ENCODE measurements at places on chromosomes 5 and 9. TPM values are rescaled to one million over a fixed set of nuclear protein-coding genes. Genes with fewer than 3 reads are reported as not detected.

The PTPRD gene
- total RNA-seq: not detected

The CARD9 gene
- 1.4 TPM for total RNA-seq

The C9orf50 gene
- not detected for total RNA-seq

The NR6A1 gene
- total RNA-seq: 0.21 TPM

The GPR150 gene
- total RNA-seq: 0.66 TPM

The GAS1 gene
- 0.51 TPM for total RNA-seq

The BASP1 gene
- 9.6 TPM for total RNA-seq

The C5orf22 gene
- 10.6 TPM for total RNA-seq

The SMIM32 gene
- total RNA-seq: not detected

The EIF4E1B gene
- not detected for total RNA-seq

The OR1Q1 gene
- total RNA-seq: not detected

The GNPDA1 gene
- 61.0 TPM for total RNA-seq

The CCDC192 gene
- total RNA-seq: not detected

The PCDHB2 gene
- 0.47 TPM for total RNA-seq

The CCNJL gene
- total RNA-seq: 0.42 TPM

The SELENOP gene
- 4.6 TPM for total RNA-seq

The C1QTNF3 gene
- 8.8 TPM for total RNA-seq

Measured in naive thymus-derived CD4-positive, alpha-beta T cell (primary cell).